ENCODE measurements at places on chromosomes 7 and 10.
A peak's percentile ranks its signal among the peaks of the same experiment; 100 is the strongest.

DNA sequence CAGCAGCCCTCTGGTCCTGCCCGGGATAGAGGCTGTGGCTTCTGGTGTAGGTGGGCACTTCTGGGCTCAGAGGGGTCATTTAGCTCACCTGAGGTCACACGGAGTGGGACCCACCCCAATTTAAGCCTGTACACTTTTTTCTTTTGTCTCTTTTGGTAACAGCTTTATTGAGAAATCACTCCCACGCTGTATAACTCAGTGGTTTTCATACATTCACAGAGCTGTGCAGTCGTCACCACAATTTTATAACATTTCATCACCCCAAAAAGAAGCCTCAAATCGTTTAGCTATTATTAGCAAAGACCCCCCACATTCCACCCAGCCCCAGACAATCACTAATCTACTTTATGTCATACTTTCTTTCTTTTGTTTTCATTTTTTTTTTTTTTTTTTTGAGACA, 62.3 kb downstream of the LHPP start:
- no peak for DNase-seq

- no peak for DNase-seq
Observed at GRCh38 chr10:28838908-28839307, 161.6 kb downstream of the BAMBI start.

GRCh38 chr7:25832456-25832855, 319.5 kb upstream of the NFE2L3 start:
- no peak for DNase-seq

GRCh38 chr7:149716932-149717307, 56.5 kb downstream of the ZNF467 start:
- no peak for DNase-seq

DNA sequence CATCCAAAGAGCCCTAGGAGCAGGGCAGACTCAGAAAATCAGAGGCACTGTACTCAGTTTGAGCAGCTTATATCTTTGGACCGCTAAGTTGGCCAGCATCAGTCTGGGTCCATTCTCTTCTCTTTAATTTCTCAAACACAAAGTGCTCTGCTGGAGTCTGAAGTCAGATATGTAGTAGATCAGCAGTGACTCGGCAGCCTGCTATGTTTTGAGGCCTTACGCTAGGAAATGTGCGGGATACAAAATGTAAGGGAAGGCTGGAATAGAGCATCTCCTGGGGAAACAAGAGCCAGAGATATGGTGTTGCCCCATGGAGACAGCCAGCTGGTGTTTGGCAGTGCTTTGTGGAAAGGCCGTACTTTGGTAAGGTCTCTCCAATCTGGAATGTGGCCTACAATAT, 60.6 kb upstream of the VKORC1L1 start:
- DNase-seq, result no peak

DNA sequence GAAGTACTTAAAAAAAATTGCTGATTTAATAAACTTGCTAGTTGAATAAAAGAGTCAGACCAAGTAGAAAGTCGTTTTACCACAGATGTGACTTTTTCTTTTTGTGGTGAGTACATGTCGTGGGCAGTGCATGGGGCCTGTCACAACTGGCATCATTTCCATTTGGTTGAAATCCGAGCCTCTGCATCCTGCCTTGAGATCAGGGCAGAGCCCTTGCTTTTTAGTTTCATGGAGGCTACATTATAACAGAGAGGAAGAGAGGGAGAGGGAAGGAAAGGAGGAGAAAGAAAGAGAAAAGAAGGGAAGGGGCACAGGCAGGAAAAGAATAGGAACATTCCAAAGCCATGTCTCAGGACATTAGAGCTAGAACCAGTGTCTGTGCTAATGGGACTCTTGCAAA, 20.4 kb upstream of the INSYN2A start:
- DNase-seq, result no peak

GRCh38 chr10:70280099-70280498, 3.7 kb downstream of the NPFFR1 start:
- no peak for DNase-seq

DNA sequence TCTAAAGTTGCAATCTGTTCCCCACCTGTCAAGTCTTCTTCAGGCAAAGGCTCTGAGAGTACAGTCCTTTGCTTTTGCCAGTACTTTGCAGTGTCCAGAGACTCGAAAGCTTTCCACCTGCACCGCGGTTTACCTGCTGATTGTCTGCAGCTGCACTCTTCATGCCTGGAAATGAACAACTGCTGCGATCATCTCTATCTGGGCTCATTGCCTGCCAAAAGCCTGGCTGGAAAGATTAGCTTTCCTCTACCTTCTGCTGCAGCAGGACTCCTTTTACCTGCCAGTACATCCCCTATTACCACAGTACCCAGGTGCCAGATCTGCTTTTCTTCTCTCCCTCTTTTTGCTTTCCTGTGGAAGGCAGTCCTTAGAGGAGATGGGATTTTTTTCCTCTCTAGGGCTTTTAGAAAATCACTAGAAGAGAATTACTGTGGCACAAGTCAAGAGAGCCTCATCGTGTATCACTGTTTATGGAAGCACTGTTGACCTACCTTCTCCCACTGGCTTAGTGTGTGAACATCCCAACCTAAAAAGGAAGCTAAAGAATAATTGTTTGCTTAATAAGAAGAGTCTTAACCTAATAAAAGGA, 2.2 kb downstream of the STRIP2 start:
- no peak for DNase-seq

DNA sequence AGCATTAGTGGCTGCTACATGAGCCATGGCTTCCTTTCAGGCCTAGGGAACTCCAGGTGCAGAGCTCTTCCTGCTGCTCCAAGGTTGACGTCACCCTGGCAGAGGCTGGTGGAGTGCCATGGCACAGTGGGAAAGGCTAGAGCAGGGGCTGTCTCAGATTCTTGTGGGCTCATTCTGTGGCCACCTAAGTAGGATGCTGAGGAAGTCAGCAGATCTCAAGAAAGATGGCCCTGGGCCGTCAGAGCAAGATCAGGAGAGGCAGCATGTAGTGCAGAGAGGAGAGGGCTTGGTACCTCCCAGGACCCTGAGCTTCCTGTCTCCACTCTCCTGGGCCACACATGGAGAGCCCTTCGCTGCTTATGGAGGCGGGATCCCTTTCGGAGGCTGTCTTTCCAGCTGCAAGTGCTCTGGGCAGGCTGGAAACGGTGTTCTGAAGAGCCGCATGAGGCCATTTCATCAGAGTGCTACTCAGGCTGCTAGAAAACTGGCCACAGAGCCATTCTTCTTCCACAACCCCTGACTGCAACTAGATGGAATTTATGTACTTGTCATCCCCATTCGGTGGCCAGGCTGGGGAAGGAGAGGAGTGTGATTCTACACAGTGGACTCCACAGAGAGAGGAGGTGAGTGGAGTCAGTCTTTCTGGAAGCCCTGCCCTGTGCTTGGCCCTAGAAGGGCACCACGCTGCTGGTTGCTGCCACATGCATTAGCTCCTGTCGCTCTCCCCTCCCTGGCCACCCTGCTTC, 304.2 kb downstream of the RPS24 start:
- no peak for DNase-seq

GRCh38 chr10:86960003-86960862, 1.8 kb downstream of the SNCG start:
- DNase-seq, result no peak

DNA sequence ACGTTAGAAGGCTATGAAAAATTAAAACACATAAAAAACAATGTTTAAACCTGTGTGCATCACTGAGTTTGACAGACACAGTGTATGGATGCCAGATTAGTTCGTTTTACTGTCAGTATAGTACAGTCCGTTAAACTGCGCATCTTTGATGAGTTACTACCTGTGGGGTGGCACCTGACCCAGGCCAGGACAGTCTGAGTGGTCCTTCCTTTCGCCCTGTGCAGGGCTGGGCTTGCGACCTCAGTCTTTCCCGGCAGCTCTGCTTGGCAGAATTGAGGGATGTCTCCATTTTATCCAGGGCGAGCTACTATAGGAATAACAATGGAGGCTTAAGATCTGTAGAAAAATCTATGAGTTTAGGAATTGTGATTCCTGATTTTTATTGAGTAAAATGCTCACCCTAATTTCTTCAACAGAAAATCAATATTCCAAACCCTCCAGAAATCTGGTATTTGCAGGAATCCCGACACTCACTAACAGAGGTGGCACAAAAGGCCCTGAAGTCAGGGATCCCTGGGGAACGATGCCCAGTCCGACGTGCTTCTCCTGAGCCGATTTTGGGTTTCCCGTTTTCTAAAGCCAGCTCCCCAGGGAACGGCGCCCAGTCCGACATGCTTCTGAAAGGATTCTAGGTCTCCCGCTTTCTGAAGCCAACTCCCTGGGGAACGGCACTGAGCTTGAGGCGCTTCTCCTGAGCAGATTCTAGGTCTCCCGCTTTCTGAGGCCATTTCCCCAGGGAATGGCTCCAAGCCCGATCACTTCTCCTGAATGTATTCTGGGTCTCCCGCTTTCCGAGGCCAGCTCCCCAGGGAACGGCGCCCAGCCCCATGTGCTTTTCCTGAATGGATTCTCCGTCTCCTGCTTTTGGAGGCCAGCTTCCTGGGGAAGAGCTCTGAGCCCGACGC, 377.6 kb downstream of the DNAJB6 start:
- no peak for DNase-seq

- DNase-seq, result peak; percentile 3
Observed at GRCh38 chr7:90119178-90119971, 34.9 kb upstream of the STEAP1 start.

GRCh38 chr10:71267508-71268240, 51.4 kb upstream of the SLC29A3 start:
- no peak for DNase-seq

DNA sequence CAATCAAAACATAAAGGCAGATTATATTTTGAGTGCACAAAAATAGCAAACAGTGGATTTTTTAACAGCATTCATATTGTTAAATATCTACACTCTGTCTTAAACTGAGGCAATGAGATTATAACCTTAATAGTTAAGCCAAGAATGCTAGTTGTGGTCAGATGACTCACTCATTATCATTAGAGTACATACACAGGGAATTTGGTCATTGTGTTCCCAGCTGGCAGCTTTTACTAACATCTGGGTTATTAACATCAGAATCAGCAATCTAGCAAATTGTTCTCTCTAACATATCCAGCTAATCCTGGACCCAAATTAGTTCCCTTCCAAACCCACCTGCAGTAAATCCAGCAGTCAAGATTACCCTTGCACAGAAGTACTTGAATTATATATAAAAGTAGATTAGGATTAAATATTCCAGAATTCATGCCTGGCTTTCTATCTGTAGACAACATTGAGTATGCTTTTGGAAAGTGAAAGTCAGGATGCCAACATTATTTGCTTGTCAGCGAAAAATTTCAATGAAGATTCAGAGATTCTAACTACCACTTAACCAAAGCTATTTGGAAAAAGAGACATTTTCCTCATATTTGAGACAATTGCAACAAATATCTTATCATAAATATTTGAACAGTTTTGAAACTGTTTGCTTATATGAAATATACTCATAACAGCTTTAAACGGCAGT, 1035.6 kb upstream of the PHF14 start:
- no peak for DNase-seq

DNA sequence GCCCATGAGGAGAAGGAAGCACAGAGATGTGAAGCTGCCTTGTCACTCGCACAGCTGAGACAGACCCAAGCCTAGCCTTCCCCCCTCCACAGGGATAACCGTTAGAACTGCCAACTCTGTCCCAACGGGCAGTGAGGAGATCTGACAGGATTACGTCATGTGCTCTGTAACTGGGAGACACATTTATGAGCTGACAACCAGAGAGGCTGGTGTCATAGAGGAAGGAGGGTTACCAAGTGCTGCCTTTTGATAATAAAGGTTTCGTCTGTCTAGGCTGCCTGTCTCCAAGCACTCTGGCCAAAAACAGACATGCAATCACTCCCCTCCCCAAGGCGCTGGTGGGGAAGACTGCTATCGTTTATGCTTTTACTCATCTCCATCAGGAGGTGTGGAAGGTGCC, 165.9 kb downstream of the PLXNA4 start:
- DNase-seq, result no peak

DNA sequence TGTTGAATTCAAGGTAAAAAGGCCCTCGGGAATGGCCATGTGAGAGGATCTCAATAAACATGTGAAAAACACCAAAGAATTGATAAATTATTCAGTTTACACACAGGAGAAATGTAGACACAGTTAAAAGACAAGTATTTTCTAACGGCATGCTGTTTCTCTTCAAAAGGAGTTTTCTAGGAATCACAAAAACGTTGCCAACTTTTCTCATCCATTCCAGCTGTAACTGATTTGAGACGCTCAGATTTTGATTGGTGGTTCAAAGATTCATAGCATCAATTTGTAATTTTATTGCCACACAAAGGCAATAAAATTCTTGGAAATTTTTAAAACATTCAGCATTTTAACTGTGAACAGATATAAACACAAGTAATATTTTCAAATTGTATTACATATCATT, 384.9 kb upstream of the PFKP start:
- no peak for DNase-seq

DNA sequence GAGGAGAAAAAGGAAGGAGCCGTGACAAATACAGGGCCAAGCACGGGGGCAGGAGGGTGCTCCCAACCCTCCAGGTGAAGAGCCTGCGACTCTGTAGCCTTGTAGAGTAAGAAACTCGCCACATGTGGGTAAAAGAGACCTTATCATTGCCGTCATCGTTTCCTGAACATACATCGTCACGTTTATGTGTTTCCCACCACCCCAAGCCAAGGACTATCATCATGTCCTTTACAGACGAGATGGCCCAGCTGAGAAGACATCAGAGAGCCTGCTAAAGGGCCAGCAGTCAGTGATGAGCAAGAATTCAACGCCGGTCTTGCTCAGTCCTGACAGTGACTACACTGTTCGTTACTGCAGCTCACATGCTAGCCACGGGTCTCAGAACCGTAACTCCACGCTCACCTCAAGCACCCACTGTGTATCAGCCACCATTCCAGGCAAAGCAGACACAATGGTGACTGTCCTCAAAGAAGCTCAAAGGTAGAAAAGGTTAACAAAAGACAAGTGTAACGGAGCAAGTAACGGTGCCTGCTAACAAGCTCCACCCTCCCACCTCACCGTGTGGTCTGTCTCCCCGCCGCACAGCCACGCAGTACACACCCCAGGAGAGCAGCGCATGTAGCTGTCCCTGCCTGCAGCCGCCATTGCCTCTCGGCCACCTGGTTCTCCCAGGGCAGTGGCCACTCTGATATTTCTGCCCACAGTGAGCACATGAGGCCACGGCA, 147.8 kb downstream of the MAD1L1 start:
- DNase-seq, result no peak

GRCh38 chr10:27569946-27570345, 65.8 kb downstream of the RAB18 start:
- no peak for DNase-seq

DNA sequence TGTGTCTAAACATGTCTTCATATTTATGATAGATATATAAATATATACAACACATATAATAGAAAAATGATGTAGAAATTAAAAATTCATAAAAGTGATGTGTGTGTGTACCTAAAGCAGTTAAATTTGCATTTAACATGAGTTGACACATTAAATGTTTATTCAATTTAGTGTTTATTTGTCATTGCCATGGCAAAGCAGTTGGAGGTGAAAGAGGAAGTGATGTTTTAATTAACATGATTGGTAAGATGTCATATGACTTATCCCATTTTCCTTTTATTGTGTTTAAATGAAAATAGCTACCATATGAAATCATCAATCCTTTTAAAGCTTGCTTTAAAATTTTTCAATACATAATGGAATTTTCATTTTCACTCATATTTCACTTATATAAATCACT, 452.6 kb downstream of the SUGCT start:
- DNase-seq, result no peak

- no peak for DNase-seq
Observed at GRCh38 chr7:20200971-20201370, 16.2 kb downstream of the MACC1 start.
